ENCODE measurements at places on chromosomes 2 and 18.

- no peak for DNase-seq
Measured at GRCh38 chr2:218008060-218009040, 5.6 kb upstream of the TNS1 start.

DNA sequence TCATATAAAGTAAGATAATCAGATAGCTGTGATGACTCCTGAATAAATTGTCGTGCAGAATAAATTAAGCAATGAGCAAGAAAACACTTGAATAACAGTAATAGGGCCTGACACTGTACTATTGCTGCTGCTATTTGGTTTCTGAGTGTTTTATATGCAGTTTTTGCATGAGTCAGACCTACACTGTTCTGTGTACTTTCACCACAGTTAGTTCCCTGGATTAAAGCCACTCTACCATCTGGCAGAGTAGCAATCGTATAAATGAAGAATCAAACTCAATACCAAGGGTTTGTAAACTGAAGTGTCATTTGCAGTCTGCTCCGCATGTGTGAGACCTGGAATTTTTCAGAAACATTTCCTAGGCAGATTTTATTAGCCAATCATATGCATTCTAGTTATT, 398.6 kb upstream of the CDH7 start:
- DNase-seq = no peak

DNA sequence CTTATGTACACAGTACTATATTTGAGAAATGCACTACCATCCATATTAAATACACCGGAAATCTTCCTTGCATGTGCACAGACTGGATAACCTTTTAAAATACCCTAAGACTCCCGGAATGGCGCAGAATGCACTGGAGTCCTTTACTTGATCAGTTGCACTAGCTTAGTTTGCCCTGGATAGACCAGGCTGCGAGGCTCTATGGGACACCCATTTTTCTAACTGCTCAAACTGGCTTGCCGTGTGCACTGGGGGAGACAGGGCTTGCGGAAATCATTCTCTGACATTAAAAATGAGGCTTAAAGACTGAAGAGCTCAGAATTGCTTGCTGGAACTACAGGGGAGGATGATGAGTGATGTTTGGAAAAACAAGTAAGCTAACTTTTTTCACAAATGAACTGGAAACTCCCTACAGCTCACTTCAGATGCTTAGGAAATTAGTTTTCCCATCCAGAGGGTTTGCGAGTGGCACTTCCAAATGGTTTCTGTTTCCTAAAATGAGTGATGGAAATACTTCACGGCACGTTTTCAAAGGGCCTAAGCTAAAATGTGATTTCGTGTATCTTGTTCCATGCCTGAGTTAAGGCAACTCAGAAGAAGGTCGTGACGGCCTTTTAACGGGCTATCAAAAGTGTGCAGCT, 2.7 kb downstream of the NCK2 start:
- DNase-seq = no peak

DNA sequence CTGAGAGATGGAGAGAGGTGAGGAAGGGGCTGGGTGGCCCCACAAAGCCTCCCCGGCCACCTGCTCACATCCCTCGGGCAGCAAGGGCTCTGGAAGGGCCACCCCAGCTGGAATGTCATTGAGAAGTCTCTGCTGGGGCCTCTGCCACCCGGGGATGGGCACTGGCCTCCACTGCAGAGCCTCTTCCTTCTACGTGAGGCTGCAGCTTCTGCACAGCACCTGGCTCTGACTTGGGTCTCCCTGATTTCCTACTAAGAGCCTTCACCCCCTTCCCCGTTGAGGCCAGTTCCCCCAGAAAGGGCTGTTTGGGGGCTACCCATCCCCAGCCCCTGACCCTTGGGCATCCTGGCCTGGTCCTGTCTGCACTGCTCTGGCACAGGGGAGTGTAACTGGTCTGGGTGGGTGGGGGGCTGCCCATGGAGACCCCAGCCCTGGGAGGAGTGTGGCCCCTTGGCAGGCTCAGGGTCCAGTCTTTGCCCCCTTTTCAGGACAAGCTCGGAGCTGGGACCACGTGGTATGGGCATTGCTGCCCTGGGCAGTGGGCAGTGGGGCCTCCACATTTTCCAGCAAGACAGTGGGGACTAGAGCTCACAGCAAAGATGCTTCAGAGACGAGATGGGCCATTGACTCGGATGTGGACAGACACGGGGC, 5.6 kb downstream of the PDCD1 start:
- no peak for DNase-seq

GRCh38 chr2:235216901-235217300, 265.1 kb downstream of the SH3BP4 start:
- DNase-seq = no peak
